ENCODE measurements at places on chromosomes 13 and 19.

- DNase-seq = no peak
These were observed 5.0 kb downstream of the RDH8 start for GRCh38 chr19:10018263-10018662.

- DNase-seq = no peak
These were observed 12.2 kb downstream of the ERICH6B start for GRCh38 chr13:45603338-45603737.

GRCh38 chr19:34336781-34337271, 28.2 kb upstream of the GPI start:
- DNase-seq = peak; percentile 70

GRCh38 chr19:52941941-52942385, 18.7 kb upstream of the ZNF888 start:
- peak; percentile 45 for DNase-seq

DNA sequence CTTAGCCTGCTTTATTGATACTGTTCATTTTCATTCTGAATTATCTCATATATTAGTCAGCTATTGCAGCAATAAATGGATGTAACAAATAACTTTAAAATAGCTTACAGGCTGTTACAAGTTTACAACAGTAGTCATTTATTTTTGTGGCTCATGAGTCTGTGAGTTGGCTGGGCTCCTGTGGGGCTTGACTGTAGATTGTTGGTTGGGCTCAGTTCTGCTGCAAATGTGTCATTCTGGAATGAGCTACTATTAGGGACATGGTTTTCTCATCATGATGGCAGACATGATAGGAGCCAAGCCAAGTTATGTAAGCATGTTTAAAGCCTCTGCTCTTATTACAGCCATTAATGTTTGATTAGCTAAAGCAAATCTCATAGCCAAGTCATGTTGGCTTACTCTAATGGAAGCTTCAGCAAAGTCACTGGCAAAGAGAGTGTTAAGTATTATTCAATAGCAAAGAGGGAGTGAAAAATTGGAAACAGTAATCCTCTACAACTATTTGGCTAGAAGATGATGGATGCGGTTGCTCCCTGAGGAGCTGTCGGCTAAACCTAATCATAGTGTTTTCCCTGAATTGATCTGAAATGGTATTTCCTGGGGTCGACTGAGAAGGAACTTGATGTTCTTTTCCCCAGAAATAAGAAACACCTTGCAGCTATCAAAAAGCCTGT, 391.3 kb downstream of the TDRD3 start:
- DNase-seq = no peak

GRCh38 chr19:4388337-4389063, 11.8 kb downstream of the SH3GL1 start:
- no peak for DNase-seq

DNA sequence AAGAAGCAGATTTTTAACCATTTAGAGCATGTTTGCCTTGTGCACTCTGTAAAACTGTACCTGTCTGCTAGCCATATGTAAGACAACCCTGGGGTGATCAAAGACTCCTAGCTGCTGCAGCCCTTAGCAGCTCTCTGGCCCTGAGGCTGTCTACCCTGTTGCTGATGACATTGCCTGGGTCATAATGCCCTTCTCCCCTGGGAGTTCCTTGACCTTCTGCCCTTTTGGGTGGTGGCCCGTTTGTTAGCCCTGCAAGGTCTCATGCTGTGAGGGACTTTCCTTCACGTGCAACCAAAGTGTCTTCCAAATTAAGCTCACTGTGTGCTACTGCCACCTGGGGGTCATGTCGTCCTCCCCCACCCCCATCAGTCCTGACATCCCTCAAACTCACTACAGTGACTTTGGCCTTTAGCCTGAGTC, 7.4 kb downstream of the GPC6 start:
- peak; percentile 12 for DNase-seq

GRCh38 chr19:3768015-3768747, 3.8 kb downstream of the RAX2 start:
- no peak for DNase-seq

DNA sequence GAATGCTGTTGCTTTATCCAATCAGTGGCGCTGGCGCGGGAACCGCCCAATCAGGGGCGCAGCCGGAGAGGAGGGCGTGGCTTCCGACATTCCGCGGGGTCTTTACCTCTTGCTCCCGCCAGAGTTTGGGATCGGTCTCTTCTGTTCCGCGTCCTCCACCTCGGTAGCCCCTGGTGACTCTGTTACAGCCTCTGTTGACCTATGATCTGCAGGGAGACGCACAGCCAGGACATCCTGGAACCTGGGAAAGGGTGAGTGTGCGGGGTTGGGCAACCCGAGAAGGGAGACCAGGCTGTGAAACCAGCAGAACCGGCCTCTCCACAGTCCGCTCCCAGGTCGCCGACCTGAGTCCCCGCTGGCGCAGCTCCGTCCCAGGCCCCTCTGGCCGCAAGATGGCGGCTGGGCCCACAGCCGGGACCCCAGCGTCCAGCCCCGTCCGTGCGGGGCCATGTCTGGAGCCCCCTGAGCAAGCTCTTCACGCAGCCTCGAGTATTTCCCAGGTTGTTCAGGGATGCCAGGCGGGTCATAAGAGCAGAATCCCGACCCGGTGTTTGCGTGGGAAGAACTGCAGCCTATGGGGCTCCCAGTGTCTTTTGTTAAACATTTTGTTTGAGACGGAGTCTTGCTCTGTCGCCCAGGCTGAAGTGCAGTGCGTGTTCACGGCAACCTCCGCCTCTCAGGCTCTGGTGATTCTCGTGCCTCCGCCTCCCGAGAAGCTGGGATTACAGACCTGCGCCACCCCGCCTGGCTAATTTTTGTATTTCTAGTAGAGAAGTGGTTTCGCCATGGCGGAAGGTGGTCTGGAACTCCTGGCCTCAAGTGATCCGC, 4.4 kb upstream of the ZNF681 start:
- DNase-seq = peak; percentile 90

- no peak for DNase-seq
These were observed 29.3 kb downstream of the STARD13 start for GRCh38 chr13:33256148-33256840.

- no peak for DNase-seq
These were observed 27.6 kb upstream of the ATXN8OS start for GRCh38 chr13:70080012-70080411.

GRCh38 chr19:33408538-33409434, 35.3 kb downstream of the CEBPG start:
- no peak for DNase-seq

DNA sequence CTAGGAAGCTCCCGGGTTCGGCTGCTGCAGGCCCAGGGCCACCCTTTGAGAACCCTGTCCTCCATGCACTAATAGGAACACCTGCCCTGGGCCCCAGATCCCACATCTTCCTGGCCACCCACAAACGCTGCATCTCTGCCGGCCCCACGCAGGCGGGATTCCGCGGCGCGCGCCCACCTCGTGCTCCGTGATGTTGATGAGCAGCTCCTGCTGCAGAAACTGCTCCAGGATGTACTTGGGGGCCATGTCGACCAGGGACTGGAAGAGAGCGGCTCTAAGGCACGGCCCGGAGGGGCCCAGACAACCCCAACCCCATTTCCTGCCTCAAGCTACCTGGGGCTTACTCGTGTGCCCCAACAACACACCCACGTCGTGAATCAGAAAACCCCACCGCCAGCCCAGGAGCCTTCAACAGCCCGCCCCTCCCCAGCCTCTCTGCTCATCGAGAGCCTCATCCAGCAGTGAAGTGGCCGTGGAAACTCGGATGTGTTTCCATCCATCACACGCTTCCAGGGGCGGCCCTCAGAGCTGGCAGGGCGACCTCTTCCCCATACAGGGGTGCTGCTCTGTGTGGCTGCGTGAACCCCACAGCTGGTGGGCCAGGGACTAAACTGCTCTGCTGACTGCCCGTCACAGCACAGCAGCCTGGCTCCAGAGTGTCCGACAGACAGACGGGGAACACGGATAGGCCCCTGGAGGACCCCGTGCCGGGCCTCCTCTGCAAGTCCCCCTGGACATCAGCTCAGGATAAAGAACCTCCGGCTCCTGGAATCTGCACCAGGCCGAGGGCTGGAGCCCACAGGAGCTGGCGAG, 4.2 kb downstream of the POLR2E start:
- DNase-seq = no peak

- no peak for DNase-seq
These were observed 20.9 kb downstream of the CARM1 start for GRCh38 chr19:10892256-10892655.

DNA sequence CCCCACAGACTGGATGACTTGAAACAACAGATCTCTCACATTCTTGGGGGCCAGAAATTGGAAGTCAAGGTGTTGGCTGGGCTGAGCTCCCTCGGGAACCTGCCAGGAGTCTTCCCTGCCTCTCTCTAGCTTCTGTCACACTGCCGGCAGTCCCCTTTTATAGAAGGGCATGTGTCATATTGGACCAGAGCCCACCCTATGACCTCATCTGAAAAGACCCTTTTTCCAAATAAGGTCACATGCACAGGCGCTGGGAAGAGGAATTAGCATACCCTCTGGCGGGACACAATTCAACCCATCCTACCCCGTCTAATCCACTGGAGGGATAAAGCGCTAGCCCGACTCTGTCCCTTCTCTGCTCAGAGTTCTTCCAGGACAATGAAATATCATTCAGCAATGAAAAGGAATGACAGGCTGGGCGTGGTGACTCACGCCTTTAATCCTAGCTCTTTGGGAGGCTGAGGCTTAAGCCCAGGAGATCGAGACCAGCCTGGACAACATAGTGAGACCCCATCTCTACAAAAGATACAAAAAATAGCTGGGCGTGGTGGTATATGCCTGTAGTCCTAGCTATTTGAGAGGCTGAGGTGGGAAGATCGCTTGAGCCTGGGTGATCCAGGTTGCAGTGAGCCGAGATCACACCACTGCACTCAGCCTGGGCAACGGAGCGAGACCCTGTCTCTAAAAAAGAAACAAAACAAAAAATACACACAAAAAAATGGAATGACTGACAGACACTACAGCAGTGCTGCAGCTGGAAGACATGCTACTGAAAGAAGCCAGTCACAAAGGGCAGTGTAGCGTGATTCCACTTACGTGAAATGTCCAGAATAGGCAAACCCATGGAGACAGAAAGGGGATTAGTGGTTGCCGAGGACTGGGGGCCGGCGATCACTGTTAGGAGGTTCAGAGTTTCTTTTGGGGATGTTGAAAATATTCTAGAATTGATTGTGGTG, 28.5 kb downstream of the MEIS3 start:
- no peak for DNase-seq

DNA sequence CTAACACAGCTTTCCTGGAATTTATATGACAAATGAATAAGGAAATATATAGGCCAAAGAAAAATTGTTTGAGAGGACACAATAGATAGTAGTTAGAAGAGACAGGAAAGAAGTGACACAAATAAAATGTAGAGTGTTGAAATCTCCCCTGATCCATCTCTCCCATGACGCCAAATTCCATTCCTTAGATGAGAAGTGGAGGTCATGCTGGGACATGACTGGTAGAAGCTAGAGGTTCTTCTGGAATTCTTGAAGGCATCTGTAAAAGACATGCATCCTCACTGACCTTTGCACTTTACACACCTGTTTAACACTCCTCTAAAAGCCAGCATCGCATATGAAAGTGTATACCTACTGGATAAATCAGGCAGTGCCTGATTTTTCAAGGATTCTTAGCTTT, 67.8 kb downstream of the DGKH start:
- DNase-seq = no peak

DNA sequence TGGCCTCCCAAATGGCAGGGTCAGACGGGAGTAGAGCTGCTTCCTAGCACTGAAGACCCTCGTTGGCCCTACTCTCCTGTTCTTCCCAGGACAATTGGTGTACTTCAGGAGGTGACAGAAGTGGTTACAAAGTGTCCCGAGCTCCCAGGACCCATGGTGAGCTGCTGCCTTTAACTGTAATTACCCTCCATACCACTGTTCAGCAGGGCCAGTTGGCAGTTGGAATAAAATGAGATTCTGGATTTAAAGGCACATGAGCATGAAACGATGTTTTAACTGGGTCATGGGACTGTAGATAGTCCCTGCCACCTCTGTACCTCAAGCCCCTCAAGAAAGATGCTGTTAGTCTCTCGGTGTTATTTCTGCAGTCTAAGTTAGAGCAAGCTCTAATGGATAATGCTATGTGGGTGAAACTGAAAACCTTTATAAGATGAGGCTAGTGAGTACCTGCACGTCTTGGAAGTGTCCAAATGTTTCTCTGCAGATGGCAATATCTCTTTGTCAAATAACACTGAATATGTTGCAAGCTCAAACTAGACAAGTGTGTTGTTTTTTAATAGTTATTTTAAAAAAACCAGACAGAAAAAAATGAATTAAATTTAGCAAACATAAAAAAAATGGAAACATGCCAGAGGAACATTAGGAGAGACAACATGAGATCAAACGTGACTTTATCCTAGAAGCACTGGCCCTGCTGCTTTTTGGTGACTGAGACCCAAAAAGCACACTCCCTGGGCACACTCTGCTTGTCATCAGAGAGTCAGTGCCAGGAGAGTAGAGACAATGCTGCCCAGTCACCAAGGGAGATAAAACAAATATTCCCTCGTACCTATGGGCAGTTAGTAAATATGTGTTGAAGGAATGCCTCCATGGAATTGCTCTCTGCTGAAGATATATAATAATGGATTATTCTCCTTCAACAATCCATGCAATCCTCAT, 266.3 kb downstream of the LMO7 start:
- no peak for DNase-seq

- DNase-seq = no peak
These were observed 2.0 kb downstream of the AMER2 start for GRCh38 chr13:25169951-25170553.

GRCh38 chr19:23310729-23311211, 60.6 kb upstream of the ZNF724 start:
- DNase-seq = no peak

DNA sequence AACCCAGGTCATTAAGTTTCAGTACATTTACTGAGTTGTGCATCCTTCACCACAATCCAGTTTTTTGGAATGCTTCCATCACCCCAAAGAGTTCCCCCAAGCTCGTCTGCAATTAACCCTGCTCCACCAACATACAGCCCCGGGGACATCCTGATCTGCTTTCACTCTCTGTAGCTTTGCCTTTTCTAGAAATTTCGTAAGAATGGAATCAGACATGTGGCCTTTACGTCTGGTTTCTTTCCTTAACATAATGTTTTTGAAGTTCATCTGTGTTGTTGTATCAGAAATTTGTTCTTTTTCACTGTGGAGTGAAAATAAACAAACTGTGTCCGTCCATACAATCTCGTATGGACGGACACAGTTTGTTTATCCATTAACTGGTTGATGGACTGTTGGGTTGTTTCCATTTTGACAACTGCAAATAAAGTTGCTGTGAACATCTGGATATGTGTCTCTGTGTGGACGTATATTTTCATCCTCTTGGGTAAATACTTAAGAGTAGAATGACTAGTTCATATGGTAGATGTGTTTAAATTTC, 2.9 kb downstream of the KLHL26 start:
- no peak for DNase-seq

GRCh38 chr13:80873589-80873988, 532.7 kb upstream of the SPRY2 start:
- peak; percentile 34 for DNase-seq

DNA sequence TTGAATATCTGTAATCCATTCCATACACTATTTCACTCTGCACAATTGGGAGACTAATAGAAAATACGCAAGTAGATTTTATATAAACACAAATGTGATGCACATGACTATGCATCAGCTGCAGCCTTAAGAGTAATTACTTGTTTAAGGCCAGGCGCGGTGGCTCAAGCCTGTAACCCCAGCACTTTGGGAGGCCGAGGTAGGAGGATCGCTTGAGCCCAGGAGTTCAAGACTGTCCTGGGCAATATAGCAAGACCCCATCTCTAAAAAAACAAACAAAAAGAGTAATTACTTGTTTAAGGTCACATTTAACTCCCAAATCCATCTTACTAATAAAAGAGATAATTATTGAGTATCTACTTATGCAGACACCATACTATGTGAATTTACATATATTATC, 18.0 kb downstream of the IPO5 start:
- no peak for DNase-seq

Measured in activated CD4-positive, alpha-beta T cell treated with anti-CD3 and anti-CD28 coated beads for 36 hours (primary cell).